ENCODE measurements at places on chromosomes 12 and 14.

DNA sequence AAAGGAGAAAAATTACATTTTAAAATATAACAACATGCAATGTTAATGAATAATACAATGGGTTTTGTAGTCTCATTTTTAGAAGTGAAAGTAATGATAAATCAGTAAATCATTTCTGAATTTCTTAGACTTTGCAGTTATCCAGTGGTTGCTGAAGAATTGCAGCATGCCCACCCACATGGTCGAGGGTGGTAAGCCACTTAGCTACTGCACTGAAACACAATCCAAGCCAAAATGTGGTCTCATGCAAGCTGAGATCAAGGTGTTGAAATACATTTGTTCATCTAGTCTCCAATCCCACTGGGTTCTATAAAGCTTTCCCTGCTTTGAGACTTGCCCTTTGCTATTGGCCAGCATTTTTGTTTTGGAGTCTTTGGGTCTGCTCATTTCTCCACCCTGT is 247.9 kb downstream of the NELL2 start:
- no peak for DNase-seq

DNA sequence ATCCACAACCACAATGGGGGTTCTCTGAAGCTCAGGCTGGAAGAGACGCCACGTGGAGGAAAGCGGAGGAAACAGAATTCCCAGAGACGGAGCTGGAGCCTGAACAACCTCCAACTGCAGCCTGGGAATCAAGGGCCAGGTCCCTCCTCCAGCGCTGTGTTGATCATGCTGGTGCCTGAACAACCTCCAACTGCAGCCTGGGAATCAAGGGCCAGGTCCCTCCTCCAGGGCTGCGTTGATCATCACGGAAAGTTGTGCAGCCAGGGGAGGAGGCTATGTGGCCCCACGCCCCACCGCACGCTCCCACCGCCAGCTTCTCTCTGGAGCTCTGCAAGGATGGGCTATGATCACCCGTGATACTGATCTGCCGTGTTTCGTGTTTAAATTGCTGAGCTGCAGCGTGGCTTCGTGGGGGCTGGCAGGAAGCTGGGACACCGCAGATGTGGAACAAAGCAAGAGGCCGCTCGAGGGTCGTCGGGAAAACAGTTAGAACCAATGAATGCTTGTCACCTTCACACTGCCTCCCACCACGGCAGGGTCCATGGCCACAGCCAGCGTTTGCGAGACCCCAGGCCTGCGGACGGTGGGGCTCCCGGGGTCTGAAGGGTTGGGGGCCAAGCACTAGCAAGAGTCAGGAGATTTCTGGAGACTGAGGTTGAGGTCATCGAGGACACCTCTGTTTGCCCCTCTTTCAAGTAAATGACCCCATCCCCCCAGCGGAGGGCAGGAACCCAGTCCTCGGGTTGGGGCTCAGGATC is 51.8 kb upstream of the FBRSL1 start:
- no peak for DNase-seq

GRCh38 chr12:96585977-96586376 is 96.6 kb downstream of the CFAP54 start:
- no peak for DNase-seq

GRCh38 chr12:22333186-22333712 is 1.3 kb downstream of the ST8SIA1 start:
- no peak for DNase-seq

- no peak for DNase-seq
These were observed 4.9 kb downstream of the GALNT6 start for GRCh38 chr12:51386351-51386750.

GRCh38 chr12:112023759-112024396 is 10.7 kb downstream of the ERP29 start:
- DNase-seq = no peak

- no peak for DNase-seq
These were observed 1305.0 kb downstream of the LRFN5 start for GRCh38 chr14:42911642-42912041.

DNA sequence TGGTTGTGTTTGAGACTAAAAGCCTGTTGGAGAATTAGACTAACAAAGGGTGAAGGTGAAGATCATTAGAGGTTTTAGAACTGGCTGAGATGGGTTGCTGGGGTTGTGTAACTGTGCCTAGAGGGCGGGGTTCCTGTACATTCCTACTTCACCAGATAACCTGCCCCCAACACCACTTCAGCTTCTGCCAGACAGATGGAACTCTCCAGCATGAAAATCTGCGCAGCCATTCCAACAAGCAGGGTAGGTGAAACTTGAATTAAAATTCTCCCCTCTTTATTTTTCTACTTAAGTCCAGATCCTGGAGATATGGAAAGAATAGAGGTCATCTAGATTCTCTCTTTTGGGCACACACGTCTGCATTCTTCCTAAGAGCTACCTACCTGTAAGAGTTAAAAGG is 6.0 kb downstream of the FOXG1 start:
- no peak for DNase-seq

GRCh38 chr12:5060958-5061357 is 17.3 kb downstream of the KCNA5 start:
- no peak for DNase-seq

DNA sequence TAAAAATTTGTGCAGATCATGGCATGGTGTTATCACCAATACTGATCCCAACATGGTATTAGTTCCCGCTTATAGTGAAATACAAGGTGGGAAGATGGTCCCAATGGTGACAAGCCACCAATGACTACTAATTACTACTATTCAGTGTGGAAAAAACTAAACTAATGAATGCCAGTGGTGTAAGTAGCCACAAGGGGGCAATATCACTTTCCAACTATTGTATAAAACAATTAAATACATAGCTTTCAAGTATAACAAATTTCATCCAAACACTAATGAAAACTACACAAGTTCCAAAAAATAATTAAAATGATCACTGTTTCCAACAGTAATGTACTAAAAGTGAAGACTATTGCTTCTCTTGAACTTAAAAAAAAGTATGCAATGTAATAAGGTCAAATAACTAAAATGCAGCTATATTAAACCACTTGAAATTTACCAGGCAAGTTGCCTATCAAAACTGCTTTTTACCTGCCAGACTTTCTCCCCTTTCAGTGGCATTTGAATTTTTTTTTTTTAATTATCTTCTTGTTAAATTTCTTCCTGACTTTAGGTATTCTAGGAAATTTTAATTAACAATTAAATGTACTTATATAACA is 58.0 kb downstream of the PAPLN start:
- DNase-seq = no peak

DNA sequence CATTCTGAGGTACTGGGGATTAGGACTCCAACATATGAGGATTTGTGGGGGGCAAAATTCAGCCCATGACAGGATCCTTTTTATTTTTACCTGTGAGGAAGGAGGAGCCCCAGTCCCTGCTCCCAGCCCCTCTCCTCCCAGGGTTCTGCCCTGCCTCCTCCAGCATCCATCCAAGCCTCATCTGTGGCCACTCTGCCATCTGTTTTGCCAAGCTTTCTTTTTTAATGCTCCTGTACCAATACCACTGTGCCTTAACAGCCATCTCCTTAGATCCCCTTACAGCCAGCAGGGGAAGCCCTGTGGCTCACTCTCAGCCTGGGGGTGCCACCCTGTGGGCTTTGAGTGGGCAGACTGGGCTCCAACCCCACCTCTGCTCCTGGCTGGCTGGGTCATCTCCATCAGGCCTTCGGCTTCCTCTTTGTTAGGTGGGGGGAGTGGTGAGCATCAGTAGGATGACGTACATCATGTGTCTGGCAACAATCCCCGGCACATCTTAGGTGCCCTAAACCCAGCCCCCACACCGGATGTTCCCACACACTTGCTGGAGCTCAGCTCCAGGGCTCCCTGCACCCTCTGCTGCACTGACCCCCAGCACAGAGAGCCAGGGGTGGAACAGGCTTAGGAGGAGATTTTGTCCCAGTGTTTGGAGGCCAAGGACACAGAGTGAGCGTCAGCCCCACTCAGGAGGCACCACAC is 40.2 kb downstream of the CYP46A1 start:
- no peak for DNase-seq

Measured in stimulated activated CD4-positive, alpha-beta T cell treated with anti-CD3 and anti-CD28 coated beads, Interleukin-15, amount 100 ng/mL, for 1 hour (primary cell).